Activated CD4-positive, alpha-beta memory T cell treated with anti-CD3 and anti-CD28 coated beads, Interleukin-2, amount 10 ng/mL, durations not matched to agents 7 days and 5 days (primary cell): ENCODE measurements at places on chromosomes 11 and 22.

GRCh38 chr11:78262691-78263090, 74.0 kb downstream of the USP35 start:
- DNase-seq, result no peak

GRCh38 chr11:90747057-90747456, 524.2 kb upstream of the CHORDC1 start:
- no peak for DNase-seq

GRCh38 chr22:29476116-29476515, 3.9 kb upstream of the NEFH start:
- DNase-seq, result no peak

GRCh38 chr11:118055966-118056365, 20.9 kb upstream of the TMPRSS4 start:
- no peak for DNase-seq

- DNase-seq, result no peak
These were observed 24.9 kb downstream of the BCO2 start for GRCh38 chr11:112200252-112200651.

GRCh38 chr11:29271616-29272015, 745.2 kb downstream of the KCNA4 start:
- DNase-seq, result no peak
